Epithelial cell of proximal tubule (primary cell): ENCODE measurements at places on chromosomes 13 and 19. TPM values are rescaled to one million over a fixed set of nuclear protein-coding genes. Genes with fewer than 3 reads are reported as not detected.

The ZNF726 gene
- total RNA-seq, result 5.9 and 11.6 TPM in 2 replicates

The LSM7 gene
- total RNA-seq, result 352 and 409 TPM in 2 replicates

The SLC25A42 gene
- total RNA-seq, result 2.2 and 2.9 TPM in 2 replicates

The KDELR1 gene
- total RNA-seq, result 144 TPM in 2 replicates

The ZNF701 gene
- 7.6 and 8.8 TPM in 2 replicates for total RNA-seq

The ATP4B gene
- total RNA-seq, result not detected in 2 replicates

The ZNF154 gene
- total RNA-seq, result 1.4 and 2.1 TPM in 2 replicates

The KLHL26 gene
- 5.1 and 16.5 TPM in 2 replicates for total RNA-seq

The ZNF709 gene
- 1.2 and 1.9 TPM in 2 replicates for total RNA-seq

The GRIK5 gene
- 2.5 and 14.3 TPM in 2 replicates for total RNA-seq

The PRRG2 gene
- 0.87 and 1.0 TPM in 2 replicates for total RNA-seq

The MAN2B1 gene
- 41.7 and 64.2 TPM in 2 replicates for total RNA-seq

The PLPP2 gene
- 45.2 and 51.7 TPM in 2 replicates for total RNA-seq

The ZNF93 gene
- 10.7 and 14.4 TPM in 2 replicates for total RNA-seq

The ZNF724 gene
- 17.9 and 22.9 TPM in 2 replicates for total RNA-seq

The TMEM150B gene
- total RNA-seq, result not detected in 2 replicates

The CEACAM6 gene
- under 0.01 and 1.1 TPM in 2 replicates for total RNA-seq

The SHANK1 gene
- total RNA-seq, result 0.29 TPM in 1 of 2 replicates, not detected in the other

The ELSPBP1 gene
- not detected in 2 replicates for total RNA-seq

The ZNF441 gene
- total RNA-seq, result 1.2 and 2.0 TPM in 2 replicates

The F10 gene
- total RNA-seq, result 0.12 TPM in 1 of 2 replicates, not detected in the other

The SIGLEC6 gene
- total RNA-seq, result not detected in 2 replicates
